Neuronal stem cell (in vitro differentiated cells): ENCODE measurements at places on chromosomes 11 and 22.

- H3K27ac ChIP-seq, result no peak overlapping the region
- DNase-seq, result no peak
- no peaks in the 10 kb centered on the region for H3K27me3 ChIP-seq
- no peak overlapping the region for H3K4me3 ChIP-seq
- H3K36me3 ChIP-seq, result no peaks in the 10 kb centered on the region
- H3K4me1 ChIP-seq, result no peaks in the 10 kb centered on the region
Observed at GRCh38 chr11:2465202-2466068, 20.6 kb downstream of the KCNQ1 start.

- H3K4me1 ChIP-seq, result no peaks in the 10 kb centered on the region
- DNase-seq, result no peak
- no peak overlapping the region for H3K27ac ChIP-seq
- H3K36me3 ChIP-seq, result no peaks in the 10 kb centered on the region
- H3K4me3 ChIP-seq, result no peak overlapping the region
Observed at GRCh38 chr11:121898903-121899302, 217.1 kb downstream of the BLID start.

DNA sequence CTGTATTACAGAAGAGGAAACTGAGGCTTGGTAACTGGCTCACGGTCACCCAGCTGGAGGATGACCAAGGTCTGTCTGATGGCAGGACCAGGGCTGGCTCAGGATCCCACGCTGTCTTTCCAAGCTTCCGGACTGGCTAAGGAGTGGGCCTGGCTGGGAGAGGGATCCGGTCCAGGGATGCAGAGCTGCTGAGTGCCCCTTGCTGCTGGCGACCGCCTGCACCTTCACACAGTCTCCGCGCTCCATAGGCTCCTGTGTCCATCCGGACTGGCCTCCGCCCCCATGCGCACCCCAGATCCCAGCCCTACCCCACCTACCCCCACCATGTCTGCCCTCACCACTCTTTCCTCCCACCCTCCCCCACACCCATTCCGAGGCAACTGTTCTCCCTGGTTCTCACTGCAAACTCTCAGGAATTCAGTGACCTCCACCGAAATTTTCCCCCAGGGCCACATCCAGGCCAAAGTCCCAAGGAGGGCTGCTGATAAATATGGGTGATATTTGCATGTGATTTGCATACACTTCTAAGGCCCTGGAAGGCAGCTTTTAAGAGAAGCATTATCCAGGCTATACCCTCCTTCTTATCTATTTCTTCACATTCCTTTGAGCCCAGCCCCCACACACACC, 48.5 kb upstream of the SLC35C1 start:
- H3K27ac ChIP-seq, result no peak overlapping the region
- H3K27me3 ChIP-seq, result peaks cover 2% of the 10 kb centered on the region
- no peaks in the 10 kb centered on the region for H3K36me3 ChIP-seq
- H3K4me1 ChIP-seq, result peaks cover 7% of the 10 kb centered on the region
- no peak for DNase-seq

DNA sequence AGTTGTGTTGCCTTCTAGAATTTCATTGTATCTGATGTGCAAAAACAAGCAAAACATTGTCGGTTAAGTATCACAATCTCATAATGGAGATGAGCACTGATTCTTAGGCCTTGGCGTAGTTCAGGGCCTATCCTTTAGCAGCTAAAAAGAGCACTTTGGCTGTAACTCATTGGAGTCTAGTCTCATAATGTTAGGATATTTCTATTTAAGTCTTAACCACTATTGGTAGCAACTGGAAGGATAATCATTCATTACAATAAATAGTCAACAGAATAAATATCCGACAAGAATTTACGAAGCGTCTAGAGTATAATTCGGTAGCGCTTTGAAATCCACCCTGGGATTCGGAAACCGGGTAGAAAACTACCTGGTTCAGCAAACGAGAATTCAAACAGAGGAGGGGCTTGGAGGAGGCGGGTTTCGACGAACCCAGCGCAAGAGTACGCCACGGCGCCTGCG, 461 bp upstream of the EED start:
- H3K27me3 ChIP-seq, result peaks cover 4% of the 10 kb centered on the region
- no peaks in the 10 kb centered on the region for H3K36me3 ChIP-seq
- H3K4me3 ChIP-seq, result peak overlapping the region; percentile 76
- DNase-seq, result no peak
- no peak overlapping the region for H3K27ac ChIP-seq

GRCh38 chr11:697811-698311, 2.2 kb downstream of the TMEM80 start:
- peaks cover 19% of the 10 kb centered on the region for H3K36me3 ChIP-seq
- H3K4me3 ChIP-seq, result no peak overlapping the region
- H3K27me3 ChIP-seq, result no peaks in the 10 kb centered on the region

GRCh38 chr11:133918608-133919260, 38.0 kb downstream of the IGSF9B start:
- no peak overlapping the region for H3K4me3 ChIP-seq
- H3K27ac ChIP-seq, result no peak overlapping the region
- DNase-seq, result peak; percentile 23
- no peaks in the 10 kb centered on the region for H3K27me3 ChIP-seq
- peaks cover 6% of the 10 kb centered on the region for H3K36me3 ChIP-seq
- no peaks in the 10 kb centered on the region for H3K4me1 ChIP-seq

DNA sequence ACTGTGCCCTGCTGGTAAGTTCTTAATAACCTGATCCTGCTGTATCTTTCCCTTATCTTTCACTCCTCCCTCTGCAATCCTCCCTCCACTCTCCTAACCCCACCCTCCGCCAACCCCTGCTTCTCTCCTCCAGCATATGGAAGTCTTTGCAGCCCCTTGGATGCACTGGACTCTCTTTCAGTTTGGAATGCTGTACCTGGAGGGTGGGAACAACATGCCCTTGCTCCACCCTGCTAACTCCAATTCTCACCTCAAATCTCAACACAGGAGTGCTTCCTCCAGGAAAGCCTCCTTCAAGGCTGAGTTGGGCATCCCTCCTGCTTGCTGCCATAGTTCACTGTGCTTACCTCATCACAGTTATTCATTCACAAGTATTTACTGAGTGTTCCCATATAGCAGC, 52.8 kb upstream of the LDLRAD3 start:
- DNase-seq, result no peak
- no peaks in the 10 kb centered on the region for H3K27me3 ChIP-seq
- H3K4me1 ChIP-seq, result peaks cover 6% of the 10 kb centered on the region
- H3K36me3 ChIP-seq, result no peaks in the 10 kb centered on the region
- H3K27ac ChIP-seq, result no peak overlapping the region

DNA sequence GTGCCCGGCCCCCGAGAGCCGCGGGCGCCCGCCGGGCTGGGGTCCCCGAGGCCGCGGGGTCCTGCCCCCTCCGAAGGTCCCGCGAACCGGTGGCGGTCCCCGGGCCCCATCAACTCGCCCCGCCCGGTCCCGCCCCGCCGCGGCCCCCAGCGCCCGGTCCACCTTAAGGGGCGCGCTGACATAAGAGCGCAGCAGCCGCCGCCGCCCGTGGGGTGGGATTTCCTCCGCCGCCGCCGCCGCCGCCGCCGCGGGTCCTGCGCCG, at the start of gene ZDHHC8:
Gene ZDHHC8 (plus strand): TSS at position 208 of the 262 bp plus-strand sequence. CDS start 144 bp downstream, outside the sequence.
- H3K27me3 ChIP-seq, result no peaks in the 10 kb centered on the region
- peaks cover 8% of the 10 kb centered on the region for H3K4me1 ChIP-seq
- peak within 1 kb of the TSS; percentile 82 for H3K27ac ChIP-seq
- H3K4me3 ChIP-seq, result peak within 1 kb of the TSS; percentile 84
- no peak for DNase-seq
- peaks cover 13% of the 10 kb centered on the region for H3K36me3 ChIP-seq

GRCh38 chr11:64591257-64592233, 525 bp downstream of the SLC22A12 start:
- H3K27me3 ChIP-seq, result no peaks in the 10 kb centered on the region
- no peaks in the 10 kb centered on the region for H3K36me3 ChIP-seq
- DNase-seq, result no peak
- H3K4me1 ChIP-seq, result no peaks in the 10 kb centered on the region

DNA sequence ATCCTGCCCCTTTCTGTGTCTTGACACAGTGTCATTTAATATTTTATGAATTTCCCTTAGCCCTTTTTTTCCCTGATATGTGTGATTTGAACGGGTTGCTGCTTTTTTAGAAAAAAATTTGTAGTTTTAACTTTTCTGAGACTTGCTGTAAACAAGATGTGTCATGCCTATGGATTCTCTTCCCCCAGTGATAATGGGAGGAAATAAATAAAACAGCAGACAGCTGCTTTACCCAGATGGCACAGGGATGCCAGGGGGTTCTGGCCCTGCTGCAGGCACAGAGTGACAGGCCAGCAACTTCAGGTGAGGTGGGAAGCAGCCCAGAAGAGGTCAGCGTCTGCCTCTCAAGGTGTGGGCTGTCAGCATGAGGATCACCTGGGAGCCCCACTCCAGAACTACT, 266.9 kb downstream of the KIRREL3 start:
- H3K27ac ChIP-seq, result no peak overlapping the region
- no peak overlapping the region for H3K4me3 ChIP-seq
- no peaks in the 10 kb centered on the region for H3K27me3 ChIP-seq
- no peak for DNase-seq

DNA sequence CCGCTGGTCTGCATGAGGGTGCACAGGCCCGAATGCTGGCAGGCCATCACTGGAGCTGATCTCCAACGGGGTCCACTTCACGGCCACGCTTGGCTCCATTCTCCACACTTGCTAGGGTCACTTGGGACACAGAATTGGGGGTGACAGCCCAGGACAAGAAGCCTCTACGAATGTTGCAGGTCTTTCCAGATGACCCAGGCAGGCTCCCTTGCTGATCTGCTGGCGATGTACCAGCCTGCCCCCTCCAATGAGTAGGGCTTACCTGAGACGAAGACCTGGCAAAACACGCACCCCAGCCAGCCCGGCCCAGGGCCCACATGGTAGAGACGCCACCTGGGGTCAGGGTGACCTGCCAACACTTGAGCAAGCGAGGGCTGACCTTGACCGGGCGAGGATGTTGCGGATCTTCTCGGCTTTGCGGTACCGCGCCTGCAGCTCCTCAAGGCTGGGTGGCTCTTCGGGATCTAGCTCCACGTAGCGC, 44.9 kb downstream of the C11orf58 start:
- H3K4me1 ChIP-seq, result peaks cover 18% of the 10 kb centered on the region
- DNase-seq, result no peak
- no peaks in the 10 kb centered on the region for H3K27me3 ChIP-seq
- no peak overlapping the region for H3K27ac ChIP-seq

DNA sequence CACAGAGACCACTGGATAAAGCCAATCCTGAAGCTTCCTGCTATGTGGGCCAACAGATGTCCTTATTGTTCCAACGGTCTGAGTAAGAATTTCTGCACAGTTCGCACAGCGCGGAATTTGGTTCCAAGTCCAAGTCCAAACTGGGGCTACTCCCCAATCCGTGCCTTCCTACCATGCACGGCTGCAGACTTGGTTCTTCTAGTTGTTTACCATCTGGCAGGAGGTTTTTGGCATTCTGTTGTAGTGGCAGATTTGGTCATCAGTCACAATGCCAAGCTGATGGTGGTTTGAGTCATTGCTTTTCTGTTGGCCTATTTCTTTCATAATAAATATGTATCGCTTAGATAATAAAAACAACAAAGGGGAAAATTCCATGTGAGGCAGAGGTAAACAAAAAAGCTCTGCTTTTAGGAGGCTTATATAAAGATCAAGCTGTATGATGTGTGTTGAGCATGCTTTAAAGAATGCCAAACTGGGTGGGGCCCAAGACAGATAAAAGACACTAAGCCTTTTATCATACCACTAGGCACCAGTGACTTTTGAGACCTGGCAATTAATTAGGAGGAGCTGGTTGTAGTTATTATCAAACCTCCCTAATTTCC, 52.5 kb upstream of the SYN3 start:
- H3K4me1 ChIP-seq, result no peaks in the 10 kb centered on the region
- no peak overlapping the region for H3K4me3 ChIP-seq
- H3K36me3 ChIP-seq, result no peaks in the 10 kb centered on the region

GRCh38 chr11:124749912-124750311, 2.1 kb downstream of the VSIG2 start:
- DNase-seq, result no peak
- no peak overlapping the region for H3K27ac ChIP-seq
- H3K4me1 ChIP-seq, result peaks cover 19% of the 10 kb centered on the region
- peaks cover 96% of the 10 kb centered on the region for H3K27me3 ChIP-seq
- H3K36me3 ChIP-seq, result peaks cover 17% of the 10 kb centered on the region

GRCh38 chr11:72111300-72112142, 974 bp downstream of the ANAPC15 start:
- no peaks in the 10 kb centered on the region for H3K27me3 ChIP-seq
- DNase-seq, result no peak

DNA sequence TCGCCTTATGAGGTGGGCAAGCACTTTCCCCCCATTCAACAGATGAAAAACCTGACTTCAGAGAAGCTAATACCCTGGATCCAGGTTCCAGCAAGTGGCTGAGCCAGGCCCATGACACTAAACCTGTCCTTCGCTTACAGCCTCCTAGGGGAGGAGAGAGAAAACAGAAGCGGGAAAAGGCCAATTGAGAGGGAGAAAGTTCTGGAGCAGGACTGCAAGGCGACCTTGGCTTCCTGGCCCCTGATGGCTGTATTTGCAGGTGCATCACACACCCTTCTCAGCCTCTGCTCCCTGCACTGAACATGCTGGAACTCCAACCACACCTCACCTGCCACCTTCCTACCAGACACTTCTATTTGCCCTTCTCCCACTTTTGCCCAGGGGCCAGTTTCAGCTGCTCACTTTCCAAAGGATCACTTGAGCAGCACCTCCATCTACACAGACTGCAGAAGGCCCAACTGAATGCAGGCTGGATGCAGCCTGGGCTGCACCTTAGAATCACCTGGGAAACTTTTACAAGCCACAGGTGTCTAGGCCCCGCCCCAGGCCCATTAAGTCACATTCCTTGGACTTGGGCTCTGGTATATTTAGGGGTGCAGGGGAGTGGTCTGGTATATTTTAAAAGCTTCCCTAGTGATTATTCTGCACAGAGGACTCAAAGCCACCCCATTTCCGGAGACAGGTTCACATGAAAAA, 14.3 kb upstream of the ADA2 start:
- no peaks in the 10 kb centered on the region for H3K36me3 ChIP-seq
- H3K4me1 ChIP-seq, result peaks cover 8% of the 10 kb centered on the region
- H3K27me3 ChIP-seq, result peaks cover 9% of the 10 kb centered on the region
- H3K27ac ChIP-seq, result no peak overlapping the region

DNA sequence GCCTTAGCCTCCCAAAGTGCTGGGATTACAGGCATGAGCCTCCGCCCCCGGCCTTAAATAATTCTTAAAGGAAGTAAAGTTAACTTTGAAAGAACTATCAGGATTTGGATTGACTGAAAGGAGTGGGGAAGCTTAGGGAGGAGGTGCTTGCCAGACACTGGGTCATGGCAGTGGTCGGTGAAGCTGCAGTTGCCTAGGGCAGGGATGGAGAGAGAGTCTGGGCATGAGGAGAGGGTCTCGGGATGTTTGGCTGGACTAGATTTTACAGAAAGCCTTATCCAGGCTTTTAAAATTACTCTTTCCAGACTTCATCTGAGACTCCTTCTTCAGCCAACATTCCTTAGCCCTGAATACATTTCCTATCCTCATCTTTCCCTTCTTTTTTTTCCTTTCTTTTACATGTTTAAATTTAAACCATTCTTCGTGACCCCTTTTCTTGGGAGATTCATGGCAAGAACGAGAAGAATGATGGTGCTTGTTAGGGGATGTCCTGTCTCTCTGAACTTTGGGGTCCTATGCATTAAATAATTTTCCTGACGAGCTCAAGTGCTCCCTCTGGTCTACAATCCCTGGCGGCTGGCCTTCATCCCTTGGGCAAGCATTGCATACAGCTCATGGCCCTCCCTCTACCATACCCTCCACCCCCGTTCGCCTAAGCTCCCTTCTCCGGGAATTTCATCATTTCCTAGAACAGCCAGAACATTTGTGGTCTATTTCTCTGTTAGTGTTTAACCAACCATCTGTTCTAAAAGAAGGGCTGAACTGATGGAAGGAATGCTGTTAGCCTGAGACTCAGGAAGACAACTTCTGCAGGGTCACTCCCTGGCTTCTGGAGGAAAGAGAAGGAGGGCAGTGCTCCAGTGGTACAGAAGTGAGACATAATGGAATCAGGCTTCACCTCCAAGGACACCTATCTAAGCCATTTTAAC, at the start of gene NNMT:
Gene NNMT (plus strand): TSS at position 724 of the 929 bp plus-strand sequence. CDS start 158 bp downstream, at position 882.
- no peaks in the 10 kb centered on the region for H3K36me3 ChIP-seq
- no peak within 1 kb of the TSS for H3K27ac ChIP-seq
- H3K4me1 ChIP-seq, result no peaks in the 10 kb centered on the region
